ENCODE measurements at places on chromosomes 2 and 18.
A peak's percentile ranks its signal among the peaks of the same experiment; 100 is the strongest.

DNA sequence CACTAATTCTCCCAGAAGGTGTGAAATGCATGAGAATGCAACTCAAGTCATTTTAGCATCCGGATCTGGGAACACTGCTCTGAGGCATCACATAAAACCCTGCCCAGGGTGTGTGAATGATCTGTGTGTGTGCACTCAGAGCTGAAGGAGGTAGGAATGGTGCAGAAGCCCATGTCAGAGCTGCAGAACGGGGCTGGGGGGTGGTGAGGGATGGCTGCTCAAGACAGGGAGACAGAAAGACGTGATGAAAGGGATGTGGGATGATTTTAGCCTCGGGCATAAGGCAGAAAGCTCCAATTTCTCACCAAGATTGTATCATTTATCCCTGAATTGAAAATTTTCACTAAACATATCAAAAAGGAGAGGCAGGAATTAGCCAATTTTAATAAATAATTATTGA is 369.1 kb downstream of the EIPR1 start:
- no peak for DNase-seq

DNA sequence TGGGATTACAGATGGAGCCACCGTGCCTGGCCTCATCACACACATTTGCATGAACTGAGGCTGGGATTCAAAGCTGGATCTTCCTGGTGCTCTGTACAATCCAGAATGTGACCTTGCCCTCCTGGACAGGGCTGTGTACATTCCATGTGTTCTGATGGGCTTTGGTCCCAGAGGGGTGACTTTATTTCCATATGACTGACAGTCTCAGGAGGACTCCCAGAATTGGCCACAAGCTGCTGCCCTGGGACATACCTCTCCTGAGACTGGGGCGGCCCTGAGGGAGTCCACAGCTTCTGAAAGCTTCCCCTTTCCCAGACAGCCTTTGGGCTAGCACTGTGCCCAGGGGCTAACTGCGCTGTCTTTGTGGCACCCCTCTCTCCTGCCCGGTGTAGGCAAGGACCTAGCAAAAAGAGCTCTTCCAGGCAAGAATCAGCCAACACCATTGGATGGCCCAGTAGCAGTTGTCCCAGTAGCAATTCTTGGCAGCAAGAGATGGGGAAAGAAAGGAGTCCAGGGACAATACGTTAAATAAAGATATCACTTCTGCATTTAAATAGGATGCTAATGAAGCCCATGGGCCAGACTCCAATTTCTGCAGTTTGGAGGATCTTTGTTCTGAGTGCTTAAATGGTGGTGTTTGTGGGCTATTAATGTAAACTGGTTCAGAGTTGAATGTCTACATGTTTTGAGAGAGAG is 26.4 kb upstream of the ZNF532 start:
- no peak for DNase-seq

DNA sequence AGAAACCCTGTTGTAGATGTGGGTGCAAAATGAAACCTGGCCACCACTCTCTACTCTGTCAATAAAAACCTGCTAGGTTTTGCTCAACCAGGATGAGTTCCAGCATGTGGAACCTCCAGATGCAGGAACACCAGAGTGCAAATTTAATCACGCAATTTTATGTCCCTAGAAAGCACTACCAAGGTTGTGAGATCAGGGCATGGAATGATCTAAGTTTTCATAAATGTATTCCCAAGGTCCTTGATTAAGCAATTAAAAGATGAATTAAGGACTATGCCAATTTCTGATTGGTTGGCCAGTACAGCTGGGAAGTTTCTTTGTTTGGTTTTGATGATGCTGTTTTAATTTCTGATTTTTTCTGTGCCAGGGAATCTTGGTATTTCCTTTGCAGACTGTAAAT is 179.2 kb downstream of the KCNS3 start:
- no peak for DNase-seq

DNA sequence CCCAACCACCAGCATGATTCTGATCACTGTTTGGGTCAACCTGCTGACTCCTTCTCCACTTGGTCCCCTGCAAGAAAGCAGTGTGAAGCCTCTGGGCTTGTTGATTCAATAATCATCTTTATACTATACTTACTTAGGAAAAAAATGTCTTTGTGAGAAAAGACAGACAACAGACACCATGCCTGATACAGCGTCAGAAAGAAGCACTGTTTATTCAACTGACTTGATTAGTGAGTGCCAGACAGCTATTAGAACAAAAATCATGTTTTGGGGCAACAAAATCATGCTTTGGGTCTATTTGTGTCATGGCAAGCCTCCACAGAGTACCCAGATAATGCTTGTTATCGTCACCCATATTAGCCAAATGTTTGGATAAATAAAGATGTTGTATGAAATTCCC is 58.7 kb upstream of the ATL2 start:
- no peak for DNase-seq

DNA sequence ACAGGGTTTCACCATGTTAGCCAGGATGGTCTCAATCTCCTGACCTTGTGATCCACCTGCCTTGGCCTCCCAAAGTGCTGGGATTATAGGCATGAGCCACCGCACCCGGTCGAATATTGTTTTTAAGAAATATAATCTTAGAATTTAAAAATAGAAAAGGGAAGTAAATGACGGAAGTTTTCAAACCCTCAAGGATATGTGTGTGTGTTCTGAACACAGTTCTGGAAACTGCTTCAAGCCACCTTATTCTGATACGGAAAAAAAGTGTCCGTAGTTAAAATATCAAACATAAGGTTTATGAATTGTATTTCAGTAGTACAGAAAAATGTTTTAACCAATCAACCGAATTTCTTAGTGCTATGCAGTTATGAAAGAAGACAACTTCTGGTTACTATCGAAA is 115.9 kb downstream of the UPP2 start:
- no peak for DNase-seq

DNA sequence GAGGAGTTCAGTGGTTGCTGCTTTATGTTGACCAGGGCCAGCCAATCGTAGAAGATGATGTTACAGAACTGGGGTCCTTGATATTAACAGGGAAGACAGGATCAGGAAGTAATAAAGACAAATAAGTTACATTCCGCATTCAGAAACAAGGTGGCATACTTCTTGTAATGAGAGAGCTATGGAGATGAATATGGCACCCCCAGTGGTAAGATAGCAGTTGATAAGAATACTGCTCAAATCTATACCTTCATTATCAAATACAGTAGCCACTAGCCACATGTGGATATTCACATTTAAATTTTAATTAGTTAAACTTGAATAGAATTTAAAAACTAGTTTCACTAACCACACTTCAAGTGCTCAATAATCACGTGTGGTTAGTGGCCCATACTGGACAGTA is 290.4 kb upstream of the RBMS1 start:
- DNase-seq = no peak

DNA sequence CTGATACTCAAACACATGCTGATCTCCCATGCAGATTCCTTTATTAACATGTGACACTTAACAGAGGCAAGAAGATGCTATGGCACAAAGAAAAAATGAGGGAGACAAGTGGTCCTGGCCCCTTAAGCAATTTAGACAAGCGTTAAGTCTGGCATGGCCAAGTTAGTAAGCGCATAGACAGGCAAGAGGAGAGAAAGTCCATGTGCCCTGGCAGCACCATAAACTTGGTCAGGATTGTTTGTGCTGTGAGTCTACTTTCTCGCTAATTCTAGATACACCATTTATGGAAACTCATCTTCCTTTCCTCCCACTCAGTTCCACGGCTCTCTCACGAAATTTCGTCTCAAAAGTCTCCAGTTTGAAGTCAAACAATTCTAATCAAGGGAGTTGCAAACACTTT is 138.9 kb downstream of the RBMS1 start:
- no peak for DNase-seq

- no peak for DNase-seq
Observed at GRCh38 chr2:16050908-16051489, 110.6 kb downstream of the MYCN start.

DNA sequence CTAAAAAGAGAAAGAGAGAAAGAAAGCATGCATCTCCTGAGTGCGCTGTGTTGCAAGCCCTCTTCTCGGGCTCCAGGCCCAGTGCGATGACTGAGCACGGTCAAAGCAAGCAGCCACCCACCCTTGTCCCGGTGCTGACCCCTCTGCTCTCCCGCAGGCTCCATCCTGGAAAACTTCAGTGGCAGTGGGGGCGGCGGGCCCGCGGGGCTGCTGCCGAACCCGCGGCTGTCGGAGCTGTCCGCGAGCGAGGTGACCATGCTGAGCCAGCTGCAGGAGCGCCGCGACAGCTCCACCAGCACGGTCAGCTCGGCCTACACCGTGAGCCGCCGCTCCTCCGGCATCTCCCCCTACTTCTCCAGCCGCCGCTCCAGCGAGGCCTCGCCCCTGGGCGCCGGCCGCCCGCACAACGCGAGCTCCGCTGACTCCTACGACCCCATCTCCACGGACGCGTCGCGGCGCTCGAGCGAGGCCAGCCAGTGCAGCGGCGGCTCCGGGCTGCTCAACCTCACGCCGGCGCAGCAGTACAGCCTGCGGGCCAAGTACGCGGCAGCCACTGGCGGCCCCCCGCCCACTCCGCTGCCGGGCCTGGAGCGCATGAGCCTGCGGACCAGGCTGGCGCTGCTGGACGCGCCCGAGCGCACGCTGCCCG is 252.5 kb downstream of the GLI2 start:
- no peak for DNase-seq

DNA sequence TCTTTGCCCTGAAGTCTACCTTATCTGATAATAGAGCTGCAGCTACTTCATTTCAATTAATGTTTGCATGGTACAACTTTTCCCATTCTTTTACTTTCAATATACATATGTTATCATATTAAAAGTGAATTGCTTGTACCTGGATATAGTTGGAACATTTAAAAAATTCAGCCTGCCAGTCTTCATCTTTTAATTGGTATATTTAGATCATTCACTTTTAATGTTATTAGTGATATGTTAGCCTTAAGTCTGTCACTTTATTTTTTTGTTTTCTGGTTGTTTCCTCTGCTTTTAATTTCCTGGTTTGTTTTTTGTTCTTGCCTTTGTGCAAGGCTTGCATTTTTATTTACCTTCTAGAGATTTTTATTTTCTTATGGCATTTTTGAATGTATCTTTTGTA is 158.2 kb downstream of the GALNT1 start:
- no peak for DNase-seq

- DNase-seq = peak; percentile 3
Observed at GRCh38 chr18:27004056-27004829, 138.7 kb upstream of the AQP4 start.

- no peak for DNase-seq
Observed at GRCh38 chr2:23478933-23479683, 94.1 kb downstream of the KLHL29 start.

GRCh38 chr2:30686000-30686399 is 121.2 kb downstream of the CAPN13 start:
- DNase-seq = no peak

DNA sequence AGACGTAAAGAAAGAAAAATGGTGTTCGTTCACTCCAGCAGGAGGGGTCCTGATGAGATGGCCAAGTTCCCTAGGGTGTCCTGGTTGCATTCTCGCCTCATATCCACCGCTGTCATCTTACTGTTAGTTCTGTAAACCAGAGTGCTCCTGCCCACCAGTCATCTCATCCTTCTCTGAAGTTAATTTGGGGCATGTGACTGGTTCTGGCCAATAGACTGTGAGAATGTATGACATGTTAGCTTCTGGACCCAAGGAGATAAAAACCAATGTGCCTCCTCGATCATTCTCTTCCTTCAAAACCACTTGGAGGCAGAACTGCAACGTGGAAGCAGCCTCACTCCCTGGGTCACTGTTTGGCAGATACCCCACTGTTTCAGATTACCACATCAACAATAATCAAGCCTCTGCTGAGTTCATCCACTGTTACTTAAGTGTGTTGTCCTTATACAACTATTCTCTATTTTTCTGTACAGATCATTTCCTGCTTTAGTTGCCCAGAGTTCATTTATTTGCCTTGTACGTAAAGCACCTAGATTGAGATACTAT is 759.1 kb downstream of the TSN start:
- no peak for DNase-seq

DNA sequence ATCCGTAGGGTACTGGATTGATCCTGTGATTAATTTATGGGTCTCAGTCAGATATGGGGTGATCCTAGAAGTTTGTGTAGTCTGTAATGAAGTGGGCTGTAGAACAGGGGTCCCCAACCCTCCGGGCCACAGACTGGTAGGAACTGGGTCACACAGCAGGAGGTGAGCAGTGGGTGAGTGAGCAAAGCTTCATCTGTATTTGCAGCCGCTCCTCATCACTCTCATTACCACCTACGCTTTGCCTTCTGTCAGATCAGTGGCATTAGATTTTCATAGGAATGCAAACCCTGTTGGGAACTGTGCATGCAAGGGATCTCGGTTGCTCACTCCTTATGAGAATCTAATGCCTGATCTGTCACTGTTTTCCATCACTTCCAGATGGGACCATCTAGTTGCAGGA is 48.8 kb downstream of the EML4 start:
- no peak for DNase-seq

DNA sequence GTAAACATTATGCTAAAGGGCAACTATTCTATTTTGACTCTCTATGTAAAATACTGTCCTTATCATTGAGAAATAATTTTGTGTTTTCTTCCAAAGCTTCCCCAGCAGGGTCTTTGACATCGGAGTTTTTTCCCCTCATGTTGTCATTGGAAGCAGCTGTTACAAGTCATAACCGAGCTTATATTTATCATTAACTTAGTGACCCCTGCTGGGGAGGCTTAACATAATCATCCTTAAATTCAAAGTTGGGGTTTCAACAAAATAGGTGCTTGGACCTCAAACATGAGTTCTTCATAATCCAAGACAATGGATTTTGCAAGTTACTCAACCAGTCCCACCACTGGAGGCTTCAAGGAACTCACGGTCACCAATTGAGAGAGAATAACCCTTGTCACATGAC is 330.9 kb downstream of the DCC start:
- no peak for DNase-seq

- DNase-seq = no peak
Observed at GRCh38 chr18:44562986-44563385, 117.7 kb upstream of the SETBP1 start.

- DNase-seq = no peak
Observed at GRCh38 chr2:145743011-145743410, 1223.1 kb upstream of the ZEB2 start.

Data from AG08395 (cell line).